ENCODE measurements at places on chromosomes 6 and 20.

- DNase-seq: no peak
Observed at GRCh38 chr6:28543651-28544610, 18.2 kb downstream of the GPX5 start.

DNA sequence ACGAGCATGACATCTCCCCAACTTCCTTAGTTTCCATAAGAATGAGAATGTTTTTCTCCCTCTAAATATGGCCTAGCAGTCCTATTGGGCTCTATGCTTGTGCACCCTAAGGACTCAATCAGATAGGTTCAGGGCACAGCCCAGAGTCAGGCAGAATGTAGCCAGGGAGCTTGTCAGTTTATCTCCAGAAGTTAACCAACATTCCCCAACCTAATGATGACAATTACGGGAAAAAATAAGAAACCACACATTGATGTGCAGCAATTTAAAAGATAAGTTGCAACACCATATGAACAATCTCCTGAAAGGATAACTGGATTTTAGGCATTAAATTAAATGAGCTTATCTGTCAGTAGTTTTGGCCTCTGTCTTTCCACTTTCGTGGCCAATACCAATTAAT is 71.1 kb downstream of the HDDC2 start:
- DNase-seq: no peak

DNA sequence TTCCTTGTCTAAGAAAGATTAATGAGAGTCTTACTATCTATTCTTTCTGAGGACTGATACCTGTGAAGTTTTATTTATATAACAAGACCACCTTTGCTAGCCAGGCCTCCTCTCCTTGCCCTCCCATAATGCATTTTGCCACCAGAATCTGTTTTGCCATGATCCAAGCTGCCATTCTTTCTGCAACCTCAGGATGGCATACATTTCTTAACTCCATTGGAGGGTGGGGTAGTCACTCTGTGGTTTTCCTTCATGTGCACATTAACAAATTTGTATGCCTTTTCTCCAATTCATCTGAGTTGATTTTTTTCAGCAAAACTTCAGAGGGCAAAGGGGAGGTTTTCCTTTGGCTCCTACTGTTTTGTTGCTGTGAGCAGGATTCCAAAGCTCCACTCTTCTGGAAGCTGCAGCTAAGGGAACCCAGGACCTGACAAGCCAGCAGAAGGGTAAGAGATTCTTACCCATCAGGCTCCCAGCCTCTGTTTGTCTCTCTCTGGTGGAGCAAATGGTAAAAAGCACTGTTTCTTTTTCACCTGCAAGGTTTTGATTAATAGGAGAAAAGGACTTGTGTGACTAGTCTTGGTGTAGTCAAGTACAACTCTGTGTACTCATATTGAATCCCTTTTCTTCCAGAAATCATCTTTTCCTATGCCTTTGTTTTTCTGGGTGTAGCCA is 26.2 kb upstream of the ENPP4 start:
- no peak for DNase-seq

GRCh38 chr6:45815466-45816125 is 200.1 kb downstream of the CLIC5 start:
- DNase-seq: no peak

DNA sequence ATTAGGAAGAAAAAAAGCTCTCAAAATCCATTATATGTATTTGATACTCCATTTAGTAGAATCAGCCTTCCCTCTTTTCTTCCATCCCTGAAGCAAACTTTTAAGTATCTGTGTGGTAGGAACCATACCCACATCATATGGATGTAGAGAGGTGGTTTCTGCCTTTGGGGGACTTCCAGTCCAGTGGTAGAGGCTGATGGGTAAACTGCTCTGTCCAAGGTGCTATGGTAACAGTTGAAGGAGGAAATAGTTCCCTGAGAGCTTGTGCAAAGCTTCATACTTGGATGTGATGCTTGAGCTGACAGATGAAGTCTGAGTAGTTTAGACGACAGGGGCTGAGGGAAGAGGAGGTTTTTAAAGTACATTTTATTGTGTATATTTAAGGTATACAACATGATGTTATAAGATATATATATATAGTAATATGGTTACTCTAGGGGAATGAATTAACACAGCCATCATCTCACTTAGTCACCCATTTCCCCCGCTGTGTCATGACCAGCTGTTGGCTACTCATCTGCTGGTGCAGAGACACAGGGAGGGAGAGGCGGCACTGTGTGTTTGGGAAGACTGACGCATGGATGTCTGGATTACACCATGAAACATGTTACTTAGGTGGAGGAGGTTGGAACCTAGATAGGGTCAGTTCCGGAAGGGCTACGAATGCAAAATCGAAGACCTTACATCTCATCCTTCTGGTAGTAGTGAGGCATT is 185.2 kb downstream of the FARS2 start:
- no peak for DNase-seq
